ENCODE measurements at places on chromosomes 1 and 21.
A peak's percentile ranks its signal among the peaks of the same experiment; 100 is the strongest.

DNA sequence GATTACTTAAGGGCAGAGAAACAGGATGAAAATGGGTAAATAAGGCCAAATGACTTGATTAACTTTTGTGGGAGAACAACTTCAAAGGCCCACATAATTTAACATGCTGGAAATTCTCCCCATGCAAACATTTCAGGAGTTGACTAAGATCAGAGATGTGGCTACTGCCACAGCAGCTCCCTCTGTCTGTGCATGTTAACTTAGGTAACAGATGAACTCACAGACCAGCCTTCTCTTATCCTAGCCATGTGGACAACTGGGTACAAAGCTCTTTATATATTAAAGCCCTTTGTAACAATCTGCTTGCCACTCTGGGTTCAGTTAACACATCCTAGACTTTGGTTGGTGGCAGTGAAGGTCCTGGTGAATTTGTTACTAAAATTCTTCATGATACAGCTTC lies 33.2 kb downstream of the BEND5 start:
- no peak for ATAC-seq

GRCh38 chr1:82567348-82567747 lies 766.6 kb downstream of the ADGRL2 start:
- no peak for ATAC-seq

GRCh38 chr1:232077809-232078208 lies 451.2 kb downstream of the DISC1 start:
- ATAC-seq = no peak

GRCh38 chr1:221521686-221522085 lies 220.2 kb downstream of the DUSP10 start:
- ATAC-seq = no peak

DNA sequence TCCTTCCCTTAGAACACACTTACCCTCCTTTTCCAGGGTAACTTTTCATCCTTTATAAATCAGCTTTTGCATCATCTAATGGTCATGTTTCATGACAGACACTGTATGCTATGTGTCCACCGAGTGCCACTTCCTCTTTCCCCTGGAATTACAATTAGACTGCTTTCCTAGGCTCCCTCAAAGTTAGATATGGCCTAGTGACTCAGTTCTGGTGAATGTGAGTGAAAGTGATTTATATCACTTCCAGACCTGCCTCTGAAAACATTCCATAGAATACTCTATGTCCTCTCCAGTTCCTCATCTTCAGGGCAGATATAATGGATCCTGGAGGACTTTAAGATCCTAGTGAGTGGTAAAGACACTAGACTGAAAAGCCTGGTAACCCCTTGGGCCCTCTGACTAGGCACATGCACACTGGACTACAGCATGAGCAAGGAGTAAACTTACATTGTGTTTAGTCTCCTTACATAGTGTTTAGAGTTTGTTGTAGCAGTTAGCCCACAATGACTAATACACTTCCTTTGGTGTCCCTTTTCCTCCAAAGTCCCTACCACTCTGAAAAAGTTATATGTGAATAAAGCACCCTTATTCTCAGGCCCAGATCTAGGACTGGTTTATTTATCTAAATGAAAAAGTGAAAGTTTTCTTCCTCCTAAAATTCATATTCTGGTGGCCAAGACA lies 59.3 kb downstream of the GPR88 start:
- no peak for ATAC-seq

DNA sequence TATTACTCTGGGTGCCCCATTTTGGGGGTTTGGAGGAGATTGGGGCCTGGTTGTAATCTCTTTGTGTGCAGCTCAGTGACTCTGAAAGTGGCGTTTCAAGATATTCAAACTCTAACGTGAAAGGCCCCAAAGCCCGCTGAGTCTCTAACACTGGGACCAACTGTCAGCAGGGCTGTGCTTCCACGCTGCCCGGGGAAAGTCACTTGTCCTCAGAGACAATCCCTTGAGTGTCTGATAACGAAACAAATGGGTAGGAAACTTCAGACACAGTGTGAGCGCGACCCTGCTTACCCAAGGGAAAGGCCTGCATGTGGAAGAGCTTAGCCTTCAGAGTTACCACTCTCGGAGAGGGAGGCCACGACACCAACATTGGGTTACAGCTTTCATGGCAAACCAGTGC lies 837 bp downstream of the UBASH3A start:
- no peak for ATAC-seq

DNA sequence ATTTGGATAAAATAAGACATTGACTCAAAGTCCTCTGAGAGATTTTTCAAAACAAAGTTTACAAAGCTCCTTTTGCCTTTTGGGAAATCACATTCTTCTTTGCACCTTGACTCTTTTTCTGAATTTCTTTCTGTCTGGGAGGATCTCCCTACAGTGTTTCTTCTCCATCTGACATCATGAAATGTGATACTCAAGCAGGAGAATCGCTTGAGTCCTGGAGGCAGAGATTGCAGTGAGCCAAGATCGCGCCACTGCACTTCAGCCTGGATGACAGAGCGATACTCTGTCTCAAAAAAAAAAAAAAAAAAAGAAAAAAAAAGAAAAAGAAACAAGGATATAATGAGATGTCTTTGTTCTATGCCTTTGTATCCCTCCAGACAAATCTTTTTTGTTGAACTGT lies 13.3 kb upstream of the GRIK1 start:
- ATAC-seq = no peak

DNA sequence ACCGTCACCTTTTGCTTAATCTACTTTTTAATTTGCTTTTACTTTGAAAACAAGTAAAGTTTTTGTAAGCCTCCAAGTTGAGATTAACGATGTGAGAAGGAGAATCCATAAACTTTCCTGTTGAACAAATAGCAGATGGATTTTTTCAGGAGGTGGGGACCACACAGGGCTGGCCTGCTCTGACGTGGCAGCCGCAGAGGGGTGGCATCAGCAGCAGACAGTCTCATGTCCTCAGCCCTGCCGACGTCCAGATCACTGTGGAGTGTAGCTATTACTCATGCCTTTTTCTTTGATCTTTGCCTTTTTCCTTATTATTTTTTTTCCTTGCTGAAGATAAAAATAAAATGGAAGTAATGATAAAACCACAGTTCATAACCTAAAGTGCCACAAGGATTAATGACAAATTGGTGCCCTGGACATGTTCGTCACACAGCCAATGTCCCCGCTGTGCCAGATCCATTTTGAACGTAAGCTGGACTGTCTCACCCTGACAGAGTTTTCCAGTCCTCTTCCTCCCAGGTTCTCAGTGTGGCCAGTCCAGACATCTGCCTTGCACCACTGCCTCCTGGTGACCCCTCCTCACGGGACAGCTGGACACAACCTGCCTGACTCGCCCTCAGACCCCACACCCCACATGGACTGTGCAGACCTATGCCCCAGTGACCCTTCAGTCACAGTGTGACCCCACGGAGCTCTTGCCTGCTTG lies 15.4 kb upstream of the ZBTB21 start:
- ATAC-seq = no peak

DNA sequence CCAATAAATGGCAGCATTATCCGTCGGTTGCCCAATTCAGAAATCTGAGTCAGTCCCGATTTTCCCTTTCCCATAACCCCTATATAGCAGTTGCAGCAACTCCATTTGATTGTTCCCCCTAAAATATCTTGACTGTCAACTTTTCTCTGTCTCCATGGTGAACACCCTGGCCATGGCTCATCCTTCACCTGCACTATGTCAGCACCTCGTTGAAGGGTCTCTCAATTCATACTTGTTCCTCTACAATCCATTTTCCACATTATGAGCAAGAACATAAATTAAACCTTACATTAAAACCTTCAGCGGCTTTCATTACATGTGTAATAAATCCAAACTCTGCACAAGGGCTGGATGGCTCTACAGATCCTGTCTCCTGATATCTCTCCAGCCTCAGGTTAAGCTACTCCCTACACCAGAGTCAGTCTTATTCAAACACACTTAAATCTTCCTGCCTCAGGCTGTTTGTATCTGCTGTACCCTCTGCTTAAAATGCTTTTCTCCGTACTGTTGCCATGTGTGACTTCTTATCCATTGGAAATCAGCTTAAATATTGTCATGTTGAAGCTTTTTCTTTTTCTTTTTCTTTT lies 87.3 kb downstream of the BACH1 start:
- ATAC-seq = no peak

GRCh38 chr1:207020065-207020708 lies 12.4 kb downstream of the C1orf116 start:
- ATAC-seq = no peak

DNA sequence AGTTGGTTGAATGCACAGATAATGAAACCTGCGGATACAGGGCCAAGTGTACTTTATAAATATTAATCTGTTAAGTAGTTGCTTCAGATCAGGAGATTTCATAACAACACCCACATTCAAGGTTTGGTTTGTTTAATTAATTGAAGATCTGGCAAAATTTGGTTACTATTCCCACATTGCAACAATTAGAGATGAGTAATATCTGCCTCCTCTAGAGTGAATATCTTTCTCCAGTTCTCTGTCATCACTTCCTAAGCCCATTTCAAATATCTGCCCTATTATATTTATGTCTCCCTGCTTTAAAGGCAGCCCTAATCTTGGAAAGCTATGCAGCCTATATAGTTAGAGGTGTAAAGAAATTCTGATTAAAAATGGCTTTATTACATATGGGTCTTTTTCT lies 61.4 kb downstream of the PPP2R5A start:
- no peak for ATAC-seq

DNA sequence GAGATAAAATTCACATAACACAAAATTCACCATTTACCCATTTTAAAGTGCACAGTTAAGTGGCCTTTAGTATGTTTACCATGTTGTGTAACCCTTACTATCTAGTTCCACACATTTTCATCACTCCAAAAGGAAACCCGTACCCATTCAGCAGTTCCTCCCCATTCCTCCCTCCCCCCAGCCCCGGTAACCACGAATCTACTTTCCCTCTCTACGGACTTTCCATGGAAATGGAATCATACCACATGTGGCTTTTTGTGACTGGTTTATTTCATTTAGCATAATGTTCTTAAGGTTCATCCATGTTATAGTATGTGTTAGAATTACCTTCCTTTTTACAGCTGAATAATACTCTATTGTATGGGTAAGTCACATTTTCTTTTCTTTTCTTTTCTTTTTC lies 10.9 kb downstream of the DOP1B start:
- ATAC-seq = no peak

DNA sequence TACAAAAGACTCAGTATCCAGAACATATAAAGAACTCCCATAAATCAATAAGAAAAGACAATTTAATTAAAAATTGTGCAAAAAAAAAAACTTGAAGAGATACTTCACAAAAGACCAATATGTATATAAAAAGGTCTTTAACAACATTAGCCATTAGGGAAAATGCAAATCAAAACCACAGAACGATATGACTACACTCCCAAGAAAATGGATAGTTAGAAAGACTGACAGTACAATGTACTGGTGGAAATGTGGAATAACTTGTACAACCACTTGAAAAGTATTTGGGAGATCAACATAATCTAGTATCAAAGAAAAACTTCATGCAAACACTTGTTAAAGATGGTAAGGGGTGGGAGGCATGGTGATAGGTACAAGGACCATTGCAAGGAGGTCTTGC lies 3.9 kb upstream of the CLCA1 start:
- ATAC-seq = no peak

- no peak for ATAC-seq
These were observed 59.4 kb downstream of the CDC7 start for GRCh38 chr1:91559838-91560565.

- ATAC-seq = no peak
These were observed 34.7 kb downstream of the SH3BP5L start for GRCh38 chr1:248791010-248791409.

DNA sequence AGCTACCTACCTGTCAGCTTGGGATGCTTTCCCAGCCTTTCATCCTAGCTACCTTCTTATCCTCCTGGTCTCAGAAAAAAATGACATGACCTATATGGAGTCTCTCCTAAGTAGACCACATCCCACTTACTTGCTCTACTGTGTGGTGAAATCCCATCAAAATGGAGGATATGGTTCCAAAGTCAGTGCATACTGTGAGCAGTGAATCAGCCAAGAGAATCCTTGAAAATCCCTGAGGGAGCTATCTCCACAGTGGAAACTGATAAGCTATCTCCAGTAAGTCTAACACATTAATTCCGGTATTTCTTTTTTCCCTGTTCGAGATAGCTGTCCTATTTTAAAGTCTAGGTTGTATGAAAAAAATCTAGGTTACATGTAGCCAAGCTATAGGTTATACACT lies 189.7 kb downstream of the FGGY start:
- ATAC-seq = no peak

DNA sequence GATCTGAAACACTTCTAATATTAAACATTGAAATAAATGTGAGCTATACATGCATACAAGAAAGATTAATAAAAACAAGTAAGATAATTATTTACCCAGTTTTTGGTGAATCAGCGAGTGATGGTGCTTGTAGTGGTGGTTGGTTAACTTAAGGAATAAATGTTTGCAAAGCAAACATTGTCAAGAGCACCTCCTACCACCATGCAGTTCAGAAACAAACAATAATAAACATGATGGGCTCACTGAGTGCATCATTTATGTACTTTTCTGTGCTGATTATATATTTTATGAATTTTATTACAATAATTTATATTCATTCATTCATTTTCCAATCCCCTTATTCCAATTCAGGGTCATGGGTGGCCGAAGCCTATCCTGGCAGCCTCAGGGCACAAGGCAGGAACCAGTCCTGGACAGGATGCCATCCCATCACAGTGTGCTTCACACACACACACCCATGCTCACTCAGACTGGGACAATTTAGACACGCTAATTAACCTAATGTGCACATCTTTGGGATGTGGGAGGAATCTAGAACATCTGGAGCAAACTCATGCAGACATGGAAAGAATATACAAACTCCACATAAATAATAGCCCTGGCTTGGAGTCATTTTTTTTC lies 57.8 kb downstream of the ZMYM4 start:
- ATAC-seq = no peak

DNA sequence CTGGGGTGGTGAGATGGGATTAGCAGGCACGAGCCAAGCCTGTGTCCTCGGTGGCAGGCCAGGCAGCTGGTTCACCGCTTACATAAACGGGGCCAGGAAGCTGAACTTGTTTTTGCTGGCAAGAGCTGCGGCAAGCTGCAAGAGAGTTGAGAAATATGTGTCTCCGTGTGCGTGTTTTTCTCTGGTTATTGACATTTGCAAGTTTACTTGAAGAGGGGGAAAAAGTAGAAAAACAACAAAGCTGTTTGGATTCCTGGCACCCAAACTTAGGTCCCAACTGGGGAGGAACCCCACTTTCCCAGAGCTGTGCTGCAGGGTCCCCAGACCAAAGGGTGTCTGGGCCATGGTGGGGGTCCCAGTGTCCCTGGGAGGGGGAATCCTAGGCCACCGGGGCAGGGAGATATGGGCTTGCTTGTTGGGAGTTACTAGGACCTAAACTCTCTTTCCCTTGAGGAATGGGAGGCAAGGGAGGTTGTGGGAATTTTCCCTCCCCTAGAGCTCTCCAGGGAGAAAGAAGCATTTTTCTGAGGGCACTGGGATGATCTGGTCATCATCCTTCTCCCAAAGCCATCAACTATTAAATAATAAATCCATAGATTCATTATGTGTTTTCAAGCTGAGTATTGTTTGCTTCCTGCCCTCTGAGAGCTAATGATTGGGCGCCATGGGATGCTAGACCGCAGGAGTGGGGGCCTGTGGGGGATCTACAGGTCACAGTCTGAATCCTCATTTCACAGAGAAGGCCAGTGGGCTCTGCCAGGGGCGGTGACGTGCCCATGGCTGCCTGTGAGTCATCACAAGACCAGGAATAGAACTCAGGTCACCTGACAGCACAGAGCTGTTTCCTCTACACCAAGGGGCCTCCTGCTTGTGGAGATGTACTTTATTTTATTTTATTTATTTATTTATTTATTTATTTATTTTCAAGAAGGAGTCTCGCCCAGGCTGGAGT lies 14.8 kb downstream of the IL6R start:
- peak; percentile 91 for ATAC-seq

GRCh38 chr21:16550917-16551741 lies 821.3 kb downstream of the USP25 start:
- ATAC-seq = no peak

Data from stimulated activated memory B cell treated with anti-CD40 and anti-IgM and Interleukin-4, amounts not matched to agents 10 μg/mL and 1 μg/mL and 100 μg/mL, for 72 hours (primary cell).